ENCODE measurements at places on chromosomes 6 and 20.

GRCh38 chr6:150876598-150876997, 11.1 kb downstream of the MTHFD1L start:
- no peak for DNase-seq

GRCh38 chr6:51855310-51856082, 231.9 kb downstream of the PKHD1 start:
- DNase-seq = no peak

GRCh38 chr6:139316622-139317317, 25.0 kb upstream of the TXLNB start:
- no peak for DNase-seq

DNA sequence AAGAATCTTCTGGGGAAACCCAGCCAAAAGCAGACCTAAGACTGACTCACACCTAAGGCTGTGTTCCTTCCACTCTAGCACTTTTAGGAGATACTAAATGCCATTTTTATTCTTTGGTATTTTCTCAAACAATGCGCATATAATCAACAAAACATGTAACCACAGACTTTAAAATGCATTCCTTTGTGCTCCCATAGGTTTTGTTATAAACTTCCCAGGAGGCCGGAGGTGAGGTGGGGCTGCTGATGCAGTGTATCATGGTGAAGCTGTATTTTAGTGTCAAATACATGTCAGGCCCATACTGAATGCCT, 155.2 kb downstream of the BTBD3 start:
- DNase-seq = no peak

DNA sequence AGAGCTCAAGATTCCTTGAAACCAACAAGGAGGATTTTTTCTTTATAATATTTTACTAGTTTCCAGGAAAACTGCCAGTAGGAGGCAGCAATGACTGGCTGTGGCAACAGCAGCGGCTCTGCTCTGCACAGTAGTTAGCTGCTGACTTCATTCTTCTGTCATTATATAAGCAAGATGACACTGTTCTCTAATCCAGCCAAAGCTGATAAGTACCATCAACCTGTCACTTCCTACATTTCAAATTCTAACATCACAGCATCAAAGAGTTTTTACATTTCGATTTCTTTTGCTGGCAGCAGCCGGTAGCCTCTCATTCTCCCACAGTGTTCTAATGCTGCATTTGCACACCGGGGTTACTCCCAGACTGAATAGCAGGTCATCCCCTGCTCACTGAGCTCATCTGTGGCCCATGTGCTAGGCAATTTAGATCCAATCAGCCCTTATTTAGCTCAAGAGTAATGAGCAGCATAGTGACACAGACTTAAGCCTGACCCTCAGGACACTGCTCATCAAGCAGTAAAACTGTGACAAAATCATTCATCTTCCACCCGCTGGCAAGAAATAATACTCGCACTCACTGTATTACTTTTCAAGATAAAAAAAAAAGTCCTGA, 67.8 kb downstream of the MMS22L start:
- no peak for DNase-seq

- DNase-seq = no peak
These were observed 16.0 kb downstream of the AKAP12 start for GRCh38 chr6:151255811-151256210.

- no peak for DNase-seq
These were observed at the start of gene GCNT2 for GRCh38 chr6:10521104-10521808. GCNT2 (plus strand) TSS chr6:10521351; CDS start chr6:10528912, 7,561 bp downstream.

DNA sequence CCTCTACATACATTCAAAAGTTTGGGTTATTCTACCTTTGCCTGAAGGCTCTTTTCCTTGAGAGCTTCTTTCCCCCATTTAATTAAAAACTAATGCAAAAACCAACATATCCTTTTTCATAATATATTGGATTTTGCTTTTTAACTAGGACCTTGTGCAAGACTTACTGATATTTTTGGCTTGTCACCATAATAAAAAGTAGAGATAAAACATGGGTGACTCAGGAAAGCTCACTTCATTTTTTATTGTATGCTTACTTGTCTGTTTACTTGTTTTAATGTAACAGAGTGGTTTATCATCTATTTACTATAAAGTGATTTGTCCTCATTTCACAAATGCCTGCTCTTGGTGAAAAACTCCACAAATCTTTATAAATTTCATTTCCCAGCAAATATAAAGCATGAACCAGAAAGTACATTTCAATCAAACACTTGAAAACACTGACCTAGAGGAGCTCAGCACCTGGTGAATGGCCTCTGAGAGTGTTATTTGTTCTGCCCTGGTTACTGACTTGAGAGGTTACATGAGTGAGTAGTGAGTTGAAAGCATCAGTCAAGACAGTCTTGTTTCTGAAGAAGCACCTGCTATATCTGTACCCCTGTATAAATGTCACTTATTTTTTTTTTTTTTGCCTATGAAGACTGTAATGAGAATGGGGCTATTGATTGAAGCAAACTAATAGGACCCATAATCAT, 20.8 kb downstream of the ADGRG6 start:
- DNase-seq = no peak

GRCh38 chr6:46584586-46584985, 68.0 kb downstream of the CYP39A1 start:
- DNase-seq = no peak

DNA sequence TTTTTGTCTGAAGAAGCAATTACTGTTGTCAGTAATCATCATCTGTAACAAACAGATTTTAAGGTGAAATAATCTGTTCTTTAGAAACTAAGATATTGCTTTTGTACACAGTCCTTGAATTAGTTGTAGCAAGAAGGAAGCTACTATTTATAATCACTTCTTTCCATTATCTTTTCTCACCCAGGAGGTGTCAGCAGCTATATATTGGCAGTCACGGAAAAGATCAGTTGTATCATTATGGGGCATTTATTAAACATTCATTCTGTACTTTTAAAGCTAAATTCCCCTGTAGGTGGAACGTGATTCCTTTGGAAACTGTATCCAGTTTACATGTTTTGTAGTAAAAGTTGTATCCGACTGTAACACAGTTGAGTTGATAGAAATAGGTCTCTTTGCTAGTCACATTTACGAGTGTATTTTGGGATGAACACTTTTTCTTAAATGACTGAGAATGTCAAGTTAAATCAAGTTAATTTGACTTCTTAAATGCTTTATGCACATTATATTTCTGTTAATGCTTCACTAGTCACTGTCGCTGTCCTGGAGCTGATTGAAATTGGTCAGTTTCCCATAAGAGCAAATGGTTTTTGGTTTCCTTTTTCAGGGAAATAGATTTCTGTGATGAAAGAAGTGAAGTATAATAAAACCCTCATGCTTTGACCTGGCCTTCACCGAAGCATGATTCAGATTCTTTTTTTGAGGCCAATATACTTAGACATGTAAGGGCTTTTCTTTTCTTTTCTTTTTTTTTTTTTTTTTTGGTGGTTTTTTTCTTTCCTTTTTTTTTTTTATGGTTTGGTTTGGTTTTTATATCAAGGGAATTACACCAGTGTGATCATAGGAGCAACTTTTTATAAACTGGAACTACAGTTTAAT, 5.1 kb downstream of the QKI start:
- DNase-seq = no peak

GRCh38 chr6:130517444-130517931, 151.7 kb downstream of the TMEM200A start:
- DNase-seq = no peak

DNA sequence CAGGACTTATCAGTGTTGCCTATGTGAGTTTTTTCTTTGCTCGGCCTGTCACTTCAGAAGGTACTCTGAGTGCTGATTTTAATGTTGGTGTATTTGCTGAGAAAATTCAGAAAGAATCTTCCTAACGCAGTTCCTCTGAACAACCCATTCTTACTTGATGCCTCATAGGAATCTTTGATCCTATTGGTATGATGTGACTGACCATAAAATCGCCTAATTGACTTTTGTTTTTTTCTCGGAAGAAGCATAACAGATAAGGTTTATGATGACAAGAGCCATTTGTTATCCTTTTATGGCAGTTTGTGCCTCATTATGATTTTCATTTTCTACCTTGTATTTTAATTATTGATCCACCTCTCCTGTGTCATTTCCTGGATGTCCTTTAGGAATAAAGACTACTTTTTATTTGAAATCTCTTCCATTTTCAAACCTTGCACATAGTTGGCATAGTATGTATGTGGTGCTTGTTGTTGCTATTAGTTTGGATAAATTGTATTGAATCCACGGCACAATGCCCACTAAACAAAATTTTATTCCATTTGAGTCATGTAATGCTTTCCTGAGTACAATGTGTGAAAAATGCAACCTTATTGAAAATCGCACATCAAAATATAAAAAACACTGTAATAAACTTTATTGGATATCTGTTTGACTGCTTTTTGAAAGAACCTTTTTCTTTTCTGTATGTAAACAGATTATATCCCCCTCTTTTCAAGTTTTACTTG, 37.3 kb downstream of the LRRC1 start:
- DNase-seq = no peak

GRCh38 chr20:53643031-53643832, 49.6 kb upstream of the ZNF217 start:
- no peak for DNase-seq

GRCh38 chr6:105164418-105164817, 15.4 kb downstream of the POPDC3 start:
- no peak for DNase-seq

- no peak for DNase-seq
These were observed 51.4 kb upstream of the RPS6KA2 start for GRCh38 chr6:166678426-166678825.

GRCh38 chr6:132380358-132381029, 20.8 kb downstream of the MOXD1 start:
- DNase-seq = no peak

- no peak for DNase-seq
These were observed 433.5 kb downstream of the RFPL4B start for GRCh38 chr6:112780498-112781096.

- DNase-seq = no peak
These were observed 224.9 kb downstream of the FARS2 start for GRCh38 chr6:5486214-5486613.

GRCh38 chr20:1562622-1563021, 5.1 kb upstream of the SIRPD start:
- no peak for DNase-seq

DNA sequence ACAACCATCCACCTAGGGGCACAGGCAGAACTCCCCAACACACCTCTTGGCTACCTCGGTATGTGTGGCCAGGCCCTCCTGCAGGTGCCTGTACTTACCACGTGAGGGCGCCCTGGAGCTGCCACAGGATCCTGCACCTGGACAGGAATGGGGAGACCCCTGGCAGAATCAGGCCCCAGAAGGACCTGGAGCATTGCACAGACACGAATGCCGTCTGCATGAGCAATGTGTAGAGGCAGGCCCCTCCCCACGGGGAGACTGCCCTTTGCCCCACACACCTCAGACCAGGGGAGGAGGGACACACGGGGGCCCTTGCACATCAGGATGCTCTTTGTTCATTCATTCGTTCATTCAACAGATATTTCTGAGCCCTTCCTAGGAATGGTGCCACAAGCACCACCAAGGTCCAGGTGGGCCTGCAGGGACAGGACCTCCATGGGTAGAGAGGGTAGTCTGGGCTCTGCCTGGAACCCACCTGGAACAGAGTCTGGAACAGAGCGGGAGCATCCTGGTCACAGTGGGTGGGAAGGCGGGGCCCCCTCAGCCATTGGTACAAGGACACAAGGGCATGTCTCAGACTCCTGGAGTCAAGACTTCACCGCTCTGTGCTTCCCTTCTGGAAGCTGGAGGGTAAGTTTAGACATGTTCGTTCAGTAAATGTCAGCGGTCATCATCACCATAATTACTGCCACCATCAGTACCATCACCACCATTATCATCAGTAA, 32.3 kb downstream of the YTHDF1 start:
- no peak for DNase-seq

- DNase-seq = no peak
These were observed 38.3 kb upstream of the DUSP22 start for GRCh38 chr6:254016-254415.

DNA sequence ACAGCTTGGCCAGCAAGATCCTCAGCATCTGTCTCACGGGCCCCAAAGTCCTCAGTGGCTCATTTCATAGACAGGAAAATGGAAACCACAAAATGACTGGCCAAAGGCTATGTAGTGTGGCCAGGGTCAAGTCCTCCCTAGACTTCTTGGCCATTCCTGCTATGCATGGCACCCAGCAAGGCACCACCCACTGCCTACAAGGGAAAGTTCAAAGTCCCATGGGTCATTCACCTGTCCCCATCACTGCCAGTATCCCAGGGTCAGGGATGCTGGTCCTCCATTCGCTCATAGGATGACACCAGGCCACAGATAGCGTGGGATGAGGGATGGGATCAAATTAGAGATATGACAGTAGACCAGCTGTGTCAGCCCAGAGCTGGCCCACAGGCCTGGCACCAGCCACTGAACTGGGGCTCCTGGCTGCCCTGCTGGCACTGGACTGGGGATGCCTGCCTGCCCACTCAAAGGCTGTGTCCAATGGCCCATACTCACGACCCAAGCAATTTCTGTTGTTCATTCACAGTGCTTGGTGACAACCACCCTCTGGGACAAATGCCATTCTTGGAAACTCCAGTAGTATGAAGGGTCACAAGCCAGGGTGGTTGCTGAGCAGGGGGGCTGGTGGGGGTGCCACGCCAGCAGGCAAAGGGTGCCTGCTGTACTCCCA, 11.6 kb downstream of the ADISSP start:
- DNase-seq = no peak

DNA sequence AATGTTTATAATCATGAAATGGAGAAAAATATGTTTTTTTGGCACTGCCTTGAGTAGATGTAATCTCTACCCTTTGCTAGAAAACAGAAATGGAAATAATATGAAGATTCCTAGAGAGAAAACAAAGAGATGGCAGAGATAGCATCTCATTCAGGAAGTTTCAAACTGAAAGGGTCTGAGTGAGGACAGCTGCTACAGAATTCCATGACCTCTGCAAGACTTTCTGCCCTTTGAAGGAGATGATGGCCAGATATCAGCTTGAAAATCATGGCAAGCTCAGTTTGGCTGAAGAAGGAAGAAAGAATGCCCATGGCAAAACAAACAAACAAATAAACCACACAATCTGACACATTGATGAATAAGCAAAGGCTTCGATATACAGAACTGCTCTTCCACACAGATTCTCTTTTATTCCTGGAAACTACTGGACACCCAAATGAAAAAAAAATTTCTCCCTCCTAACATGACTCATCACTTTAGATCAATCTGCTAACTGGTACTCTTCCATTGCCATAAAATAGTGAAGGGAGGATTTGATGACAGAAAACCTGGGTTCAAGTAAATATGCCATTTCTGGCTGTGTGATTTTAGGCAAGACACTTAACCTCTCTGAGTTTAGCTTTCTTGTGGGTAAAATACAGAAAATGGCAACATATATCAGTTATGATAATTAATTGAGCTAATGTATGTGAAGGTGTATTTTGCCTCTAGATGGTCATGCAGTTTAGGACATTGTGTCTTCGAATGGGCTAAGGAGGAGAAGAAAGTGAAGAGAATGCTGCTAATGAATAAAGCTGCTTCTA, 105.9 kb upstream of the SPACA1 start:
- no peak for DNase-seq

DNA sequence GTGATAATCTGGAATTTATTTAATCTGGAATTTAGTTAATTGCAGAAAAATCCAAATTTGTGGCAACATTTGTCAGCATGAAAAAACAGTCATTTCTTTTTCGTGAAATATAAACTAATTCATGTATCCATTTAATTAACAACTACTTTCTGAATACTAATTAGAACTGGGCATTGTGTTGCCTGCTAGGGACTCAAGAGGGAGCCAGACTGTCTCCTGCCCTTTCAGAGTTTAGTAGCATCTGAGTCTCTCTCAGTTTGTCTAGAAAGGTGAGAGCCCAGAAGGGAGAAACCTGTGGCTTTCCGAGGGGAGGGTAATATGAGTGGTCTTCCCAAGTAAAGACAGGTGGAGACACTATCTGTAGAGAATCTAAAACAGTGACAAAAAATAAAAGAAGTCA, 210.9 kb upstream of the HDDC2 start:
- DNase-seq = no peak

- DNase-seq = no peak
These were observed 4.2 kb upstream of the APMAP start for GRCh38 chr20:24996449-24997377.
